ENCODE measurements at places on chromosomes 16 and 17.

DNA sequence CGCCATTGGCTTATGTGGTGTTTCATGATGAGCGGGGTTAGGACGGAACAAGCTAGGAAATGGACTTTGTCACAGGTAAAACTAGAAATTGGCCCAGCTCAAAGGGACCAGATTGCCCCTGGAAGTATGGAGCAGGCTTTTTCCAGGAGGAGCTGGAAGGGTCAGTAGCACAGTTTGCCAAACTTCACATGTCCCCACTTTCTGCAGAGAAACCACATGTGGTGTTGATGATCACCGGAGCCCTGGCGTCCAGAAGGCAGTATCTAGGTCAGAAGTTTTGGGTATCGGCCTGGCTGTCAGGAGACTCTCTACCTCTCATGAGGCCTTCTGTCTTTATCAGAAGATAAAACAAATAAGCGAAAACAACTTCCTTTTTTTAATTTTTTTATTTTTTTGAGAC lies 248.5 kb downstream of the SOX9 start:
- no peak for DNase-seq

GRCh38 chr17:2282297-2282873 lies 21.2 kb downstream of the SMG6 start:
- no peak for DNase-seq

DNA sequence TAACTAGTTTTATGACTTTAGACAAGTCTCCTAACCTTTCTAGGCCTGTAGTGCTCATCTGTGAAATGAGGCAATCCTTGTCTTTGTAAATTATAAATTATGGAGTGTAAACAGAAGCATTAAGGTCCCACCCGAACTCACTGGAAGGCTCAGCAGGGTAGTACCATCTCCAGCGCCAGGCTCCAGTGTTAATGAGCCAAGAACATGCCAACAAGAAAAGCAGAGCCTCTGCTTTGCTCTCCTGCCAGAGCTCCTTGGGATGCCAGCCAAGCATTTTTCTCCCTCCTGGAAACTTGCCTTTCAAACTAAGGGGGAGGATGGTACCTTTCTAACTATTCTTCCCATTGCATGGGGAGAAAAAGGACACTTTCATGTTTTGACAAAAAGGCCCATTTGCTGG lies 14.9 kb downstream of the LIMD2 start:
- DNase-seq: no peak

DNA sequence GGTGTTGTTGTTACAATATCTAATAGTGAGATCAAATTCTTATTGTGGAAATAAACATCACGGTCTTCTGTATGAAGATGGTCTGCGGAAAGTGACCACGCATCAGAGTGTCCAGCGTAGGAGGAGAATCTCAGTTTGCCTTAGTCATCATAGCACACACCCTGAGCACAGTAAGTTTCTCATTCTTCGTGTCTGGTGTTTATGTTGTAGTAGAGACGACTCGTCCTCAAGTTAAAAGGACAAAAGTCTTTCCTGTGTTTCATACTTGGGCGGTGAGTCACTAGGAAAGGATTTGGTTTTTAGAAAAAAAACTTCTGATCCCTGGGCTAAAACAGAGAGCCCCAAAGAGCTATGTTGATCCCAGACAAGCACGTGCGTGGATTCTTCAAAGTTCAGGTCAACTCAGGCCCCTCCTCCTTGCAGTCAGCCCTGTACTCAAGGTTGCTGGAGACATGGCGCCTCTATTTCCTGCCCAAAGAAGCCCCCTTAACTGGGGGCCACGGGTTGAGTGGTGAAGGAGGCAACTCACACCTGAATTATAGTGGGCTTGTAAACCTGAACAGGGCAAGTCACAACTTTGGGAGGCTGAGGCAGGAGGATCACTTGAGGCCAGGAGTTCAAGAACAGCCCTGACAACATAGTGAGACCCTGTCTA lies 170.4 kb downstream of the ZFHX3 start:
- no peak for DNase-seq

- no peak for DNase-seq
Observed at GRCh38 chr17:72887917-72888316, 204.6 kb downstream of the SLC39A11 start.

DNA sequence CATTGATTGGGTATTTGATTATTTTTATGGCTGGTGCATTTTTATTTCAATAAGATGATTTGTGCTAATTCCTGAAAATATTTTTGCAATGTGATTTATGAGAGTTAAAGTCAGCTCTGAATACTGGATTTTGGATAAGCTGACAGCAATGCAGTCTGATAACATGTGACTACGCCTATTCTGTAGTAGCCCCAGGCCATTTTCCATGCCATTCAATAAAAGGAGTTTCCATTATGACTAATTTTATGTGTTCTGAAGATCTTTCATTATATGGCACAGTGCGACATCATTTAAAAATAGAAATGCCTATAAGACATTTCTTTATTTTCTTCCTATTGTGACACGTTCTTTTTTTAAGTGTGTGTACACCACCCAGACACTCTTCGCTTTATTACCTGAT lies 46.3 kb downstream of the KCNJ2 start:
- DNase-seq: no peak

DNA sequence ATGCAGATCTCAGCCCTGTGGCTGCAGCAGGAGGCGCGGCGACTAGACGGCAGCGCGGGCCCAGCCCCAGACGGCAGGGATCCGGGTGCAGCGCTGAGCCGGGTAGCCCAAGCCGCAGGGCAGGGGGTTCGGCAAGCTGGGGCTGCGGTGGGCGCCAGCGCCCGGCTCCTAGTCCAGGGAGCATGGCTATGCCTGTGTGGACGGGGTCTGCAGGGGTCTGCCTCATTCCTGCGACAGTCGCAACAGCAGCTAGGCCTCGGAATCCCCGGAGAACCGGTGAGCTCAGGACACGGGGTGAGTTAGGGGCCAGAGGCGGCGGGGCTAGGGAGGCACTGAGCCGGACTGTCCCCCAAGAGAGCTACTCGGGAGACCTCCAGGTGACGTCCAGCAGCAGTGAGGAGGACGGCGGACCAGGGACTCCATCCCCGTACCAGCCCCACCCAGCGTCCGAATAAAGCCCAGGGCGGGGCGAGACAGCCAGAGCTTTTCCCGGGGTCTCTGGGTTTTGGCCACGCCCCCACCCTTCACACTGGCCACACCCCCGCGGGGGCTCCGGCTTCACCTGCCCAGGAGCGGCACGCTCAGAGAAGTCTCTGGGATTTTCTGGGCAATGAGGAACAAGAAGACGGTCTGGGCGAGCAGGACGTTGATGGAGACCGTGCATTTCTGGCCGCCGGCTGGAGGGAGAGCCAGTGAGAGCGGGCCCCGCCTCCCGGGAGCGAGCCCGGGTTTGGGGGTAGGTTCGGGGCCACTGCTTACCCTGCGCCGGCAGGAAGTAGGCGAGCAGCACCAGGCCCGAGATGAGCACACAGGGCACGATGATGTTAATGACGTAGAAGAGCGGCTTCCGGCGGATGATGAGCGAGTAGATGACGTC lies 1.1 kb downstream of the C17orf107 start:
- DNase-seq: peak; percentile 48

DNA sequence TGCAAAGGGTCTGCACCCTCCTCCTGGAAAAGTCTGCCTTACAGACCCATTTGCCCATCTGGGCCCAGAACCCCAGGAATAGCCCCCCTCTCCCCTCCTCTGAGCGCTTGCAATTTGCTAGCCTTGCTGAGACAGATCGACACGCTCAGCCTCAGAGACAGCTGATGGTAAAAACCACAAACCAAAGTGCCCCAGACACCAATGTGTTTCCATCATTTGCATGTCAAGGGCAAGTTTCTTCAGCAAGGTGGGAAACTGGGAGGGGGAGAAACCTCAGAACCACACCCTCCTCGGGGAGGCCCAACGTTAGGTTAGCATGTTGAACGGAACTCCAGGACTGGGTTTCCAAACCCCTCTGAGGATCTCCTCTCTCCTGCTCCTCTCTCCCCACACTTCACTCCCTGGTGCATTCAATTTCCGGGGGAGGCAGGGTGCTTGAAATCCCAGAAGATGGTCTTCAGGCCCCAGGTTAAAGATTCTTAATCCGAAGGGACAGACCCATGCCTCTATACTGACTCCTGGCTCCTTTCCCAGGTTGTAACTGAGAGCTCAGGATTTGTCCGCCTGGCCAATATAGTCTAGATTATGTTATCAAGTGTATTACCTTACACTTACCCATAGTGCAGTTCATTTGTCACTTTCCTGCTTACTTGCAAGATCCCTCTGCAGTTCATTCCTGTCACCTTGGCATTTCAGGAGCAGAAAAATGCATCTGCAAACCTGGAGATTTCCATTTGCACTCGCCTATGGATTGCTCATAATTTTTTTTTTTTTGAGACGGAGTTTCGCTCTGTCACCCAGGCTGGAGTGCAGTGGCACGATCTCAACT lies 1.3 kb upstream of the CUEDC1 start:
- DNase-seq: peak; percentile 46

- DNase-seq: no peak
Observed at GRCh38 chr17:80586846-80587228, 42.2 kb downstream of the RPTOR start.
